ENCODE measurements at places on chromosomes 4 and X. TPM values are rescaled to one million over a fixed set of nuclear protein-coding genes. Genes with fewer than 3 reads are reported as not detected.
A peak's percentile ranks its signal among the peaks of the same experiment; 100 is the strongest.

- no peak for DNase-seq
Measured at GRCh38 chr4:113409181-113409580, 352.4 kb downstream of the CAMK2D start.

GRCh38 chrX:68913249-68913547 is 84.4 kb downstream of the EFNB1 start:
- no peak for DNase-seq

GRCh38 chr4:27764526-27764837 is 903.8 kb downstream of the STIM2 start:
- DNase-seq, result no peak

DNA sequence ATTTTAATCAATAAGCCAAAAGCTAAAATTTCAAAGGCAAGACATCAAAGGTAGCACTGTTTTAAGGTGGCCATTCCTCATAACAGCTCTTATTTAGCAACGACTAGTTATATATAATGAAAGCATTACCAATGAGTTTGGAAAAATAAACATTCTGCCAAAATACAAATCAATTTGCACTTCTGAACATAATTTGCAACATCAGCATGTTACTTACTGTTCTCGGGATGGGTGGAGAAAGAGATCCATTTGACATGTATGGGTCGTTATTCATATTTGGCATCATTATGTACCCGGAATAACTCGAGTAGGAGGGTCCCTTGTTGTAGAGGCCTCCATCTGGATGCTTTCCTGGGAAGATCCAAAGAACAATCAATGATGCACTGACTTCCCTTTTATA is 5.4 kb downstream of the LEF1 start:
- DNase-seq, result no peak

DNA sequence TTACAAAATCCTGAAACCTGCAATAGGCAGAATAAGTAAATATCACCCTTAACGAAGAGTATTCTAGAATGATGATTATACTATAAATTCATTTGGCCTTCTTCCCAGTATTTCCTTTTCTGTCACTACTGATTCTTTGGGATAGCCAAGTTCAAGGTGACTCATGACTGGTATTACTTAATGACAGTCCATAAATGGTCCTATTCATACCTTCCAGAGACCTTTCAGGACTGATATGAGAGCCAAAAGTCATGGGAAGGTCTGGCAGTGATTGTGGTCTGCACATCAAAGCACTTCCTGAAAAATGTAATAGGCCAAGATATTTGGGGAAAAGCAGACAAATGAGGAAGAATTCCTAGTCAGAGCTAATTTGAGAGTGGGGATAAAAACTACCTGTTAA is 239.6 kb upstream of the FAM47A start:
- no peak for DNase-seq

DNA sequence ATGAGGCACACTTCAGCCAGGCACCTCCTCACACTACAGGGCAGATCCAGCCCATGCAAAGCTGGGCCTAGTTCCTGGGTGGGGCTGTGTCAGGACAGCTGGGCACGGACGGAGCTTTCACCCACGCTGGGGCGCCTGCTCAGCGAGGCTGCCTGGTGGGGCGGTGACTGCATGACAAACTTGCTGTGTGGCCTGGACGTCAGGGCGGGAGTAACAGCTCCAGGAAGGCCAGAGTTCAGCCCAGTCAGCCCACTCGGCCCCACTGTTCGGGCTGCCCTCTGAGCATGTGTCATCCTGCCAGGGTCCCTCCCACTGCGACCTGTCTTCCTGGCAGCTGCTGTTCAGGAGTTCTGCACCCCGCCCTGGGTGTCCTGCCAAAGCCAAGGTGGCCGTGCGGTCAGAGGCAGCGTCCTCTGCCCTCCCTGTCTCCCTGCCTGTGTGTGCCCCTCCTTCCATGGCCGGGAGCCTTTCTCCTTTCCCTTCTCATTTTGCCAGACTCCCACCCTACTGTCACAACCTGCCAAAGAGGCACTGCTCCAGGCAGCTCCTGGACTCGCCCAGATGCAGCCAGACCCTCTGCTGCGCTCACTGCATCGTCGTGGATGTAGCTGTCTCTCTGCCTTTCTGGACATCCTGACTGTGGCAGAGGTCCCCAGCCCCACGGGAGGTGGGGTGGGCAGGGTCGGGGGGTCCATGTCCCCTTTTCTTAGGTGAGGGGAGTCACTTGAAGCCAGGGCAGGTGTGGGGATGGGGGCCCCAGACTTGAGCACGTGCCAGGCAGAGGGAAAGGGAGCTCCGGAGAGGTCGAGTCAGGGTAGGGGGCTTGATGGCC is 33.0 kb upstream of the KIAA0232 start:
- peak; percentile 11 for DNase-seq

GRCh38 chr4:3388471-3389232 is 53.1 kb upstream of the HGFAC start:
- no peak for DNase-seq

GRCh38 chr4:144115519-144115918 is 25.0 kb downstream of the GYPA start:
- no peak for DNase-seq

DNA sequence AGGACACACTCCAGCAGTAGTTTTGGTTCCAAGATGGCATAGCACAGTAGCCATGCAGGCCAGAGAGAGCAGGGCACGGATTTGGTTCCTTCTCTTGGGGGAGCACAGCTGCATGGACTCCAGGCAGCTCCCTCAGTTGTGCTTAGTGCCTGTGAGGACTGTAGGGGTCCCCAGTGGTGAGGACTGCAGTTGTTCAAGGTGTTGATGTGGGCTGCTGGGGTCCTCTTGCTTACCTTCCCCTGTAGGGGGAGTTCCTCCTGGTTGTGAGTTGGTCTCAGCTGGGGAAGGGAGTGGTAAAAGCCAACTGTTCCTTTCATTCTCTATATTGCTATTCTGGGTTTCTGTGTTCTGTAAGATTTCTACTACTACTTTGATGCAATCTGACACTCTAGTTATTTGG is 606.5 kb downstream of the MAGEB5 start:
- DNase-seq, result no peak

GRCh38 chr4:98609934-98610333 is 48.5 kb downstream of the TSPAN5 start:
- DNase-seq, result no peak

GRCh38 chrX:103540145-103540544 is 20.9 kb upstream of the RAB40A start:
- DNase-seq, result no peak

DNA sequence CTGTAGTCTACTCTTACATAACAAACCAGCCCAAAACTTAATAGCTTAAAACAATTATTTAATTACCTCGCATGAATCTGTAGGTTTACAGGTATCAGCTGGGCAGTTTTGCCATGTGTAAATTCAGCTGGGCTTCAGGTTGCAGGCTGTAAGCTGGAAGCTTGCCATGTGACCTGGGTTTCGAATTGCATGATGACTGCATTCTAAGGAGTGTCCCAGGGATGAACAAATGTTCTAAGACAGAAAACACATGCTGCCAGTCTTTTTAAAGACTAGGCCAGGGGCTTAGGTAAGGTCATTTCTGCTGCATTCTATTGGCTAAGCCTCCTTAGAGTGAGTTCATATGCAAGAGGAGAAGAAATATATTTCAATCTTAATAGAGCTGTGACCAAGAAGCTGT is 44.8 kb downstream of the GRIA2 start:
- no peak for DNase-seq

GRCh38 chrX:99384594-99385374 is 1025.3 kb downstream of the PCDH19 start:
- no peak for DNase-seq

GRCh38 chr4:83353516-83353915 is 18.9 kb upstream of the HPSE start:
- DNase-seq, result no peak

GRCh38 chrX:47285836-47286320 is 53.1 kb downstream of the USP11 start:
- DNase-seq, result no peak

- no peak for DNase-seq
Measured at GRCh38 chr4:56326363-56326762, 60.9 kb downstream of the AASDH start.

DNA sequence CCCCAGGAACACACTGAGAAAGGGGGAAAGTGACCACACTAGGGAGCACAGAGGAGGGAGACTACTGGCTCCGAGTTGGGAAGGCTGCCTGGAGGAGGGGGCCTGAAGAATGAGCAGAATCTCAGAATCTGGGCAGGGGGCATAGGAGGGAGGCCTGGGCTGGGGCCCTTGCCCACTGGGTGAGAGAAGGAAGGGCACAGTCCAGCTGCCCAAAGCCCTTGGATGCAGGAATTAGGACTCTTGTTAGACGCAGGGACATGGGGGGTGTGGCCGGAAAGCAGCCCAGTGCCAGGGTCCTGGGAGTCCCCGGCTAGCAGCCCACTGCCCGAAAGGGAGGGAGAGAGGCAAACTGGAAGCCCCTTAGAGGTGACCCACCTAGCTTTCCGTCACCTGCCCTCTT is 1.9 kb upstream of the DUSP9 start:
- no peak for DNase-seq

DNA sequence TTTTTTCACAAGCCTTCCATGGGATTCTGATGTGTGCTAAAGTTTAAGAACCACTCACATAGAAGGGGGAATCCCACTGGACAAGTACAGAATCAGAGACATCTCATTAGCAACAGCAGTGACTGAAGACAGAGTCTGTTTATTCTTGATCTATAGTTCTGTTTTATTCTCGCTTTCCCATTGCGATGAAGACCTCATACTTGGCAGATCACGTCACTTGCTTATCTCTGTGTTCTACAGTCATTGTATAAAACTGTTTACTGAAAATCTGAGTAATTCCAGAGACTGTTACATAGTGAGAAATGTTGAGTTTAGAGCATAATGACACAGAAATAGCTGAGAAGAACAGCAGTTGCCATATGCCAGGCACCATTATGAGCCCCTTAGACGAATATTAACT is 185.5 kb downstream of the PTTG2 start:
- no peak for DNase-seq

DNA sequence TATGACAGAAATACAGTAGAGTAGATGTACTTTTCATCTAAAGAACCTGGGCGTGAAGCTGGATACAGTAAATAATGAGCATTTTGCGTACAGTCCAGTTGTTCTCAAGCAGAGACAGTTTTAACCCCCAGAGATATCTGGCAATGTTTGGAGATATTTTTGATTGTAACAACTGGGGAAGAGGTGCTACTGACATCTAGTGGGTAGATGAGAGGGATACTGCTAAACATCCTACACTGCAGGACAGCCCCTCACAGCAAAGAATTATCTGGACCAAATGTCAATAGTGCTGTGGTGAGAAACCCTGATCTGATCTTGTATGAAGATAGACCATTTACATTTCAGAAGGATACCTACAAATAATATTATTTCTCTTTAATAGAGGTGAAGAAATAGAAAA is 200.2 kb upstream of the FAM47A start:
- no peak for DNase-seq

GRCh38 chr4:146134761-146135445 is 40.6 kb upstream of the LSM6 start:
- no peak for DNase-seq

DNA sequence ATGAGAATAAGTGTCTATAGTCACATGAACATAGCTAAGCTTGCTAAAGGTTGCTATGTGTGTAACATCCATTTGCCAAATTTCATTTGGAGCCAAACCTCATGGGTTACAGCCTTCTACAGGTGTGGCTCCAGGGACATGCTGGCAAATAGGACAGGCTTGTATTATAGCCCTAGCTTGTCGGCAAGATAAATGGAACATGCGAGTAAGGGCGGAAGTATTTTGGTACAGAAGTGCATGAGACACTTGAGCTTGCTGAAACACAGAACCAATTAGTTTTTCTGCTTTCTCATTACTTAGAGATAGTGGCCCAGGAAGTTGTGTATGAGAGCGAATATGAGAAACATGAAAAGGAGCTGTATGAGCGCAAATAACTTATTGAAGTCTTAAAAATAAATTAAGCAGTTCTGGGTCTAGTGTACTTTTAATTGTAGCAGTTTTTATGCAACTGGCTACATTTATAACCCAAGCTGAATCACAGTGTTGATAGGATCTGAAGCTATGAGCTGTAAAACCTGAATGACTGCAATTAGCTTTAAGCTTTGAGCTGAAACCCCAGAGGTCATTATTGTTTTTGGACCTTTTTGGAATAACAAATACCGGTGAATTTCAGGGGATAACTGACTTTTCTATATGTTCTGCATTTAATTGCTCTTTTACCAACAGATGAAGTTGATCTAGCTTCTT is 64.6 kb downstream of the KDM5C start:
- DNase-seq, result no peak

- DNase-seq, result no peak
Measured at GRCh38 chr4:4386736-4387392, at the start of gene NSG1. TSS of gene NSG1 (plus strand) at chr4:4387102. CDS start at chr4:4387630, 528 bp downstream.

GRCh38 chr4:158936238-158936637 is 166.6 kb upstream of the RAPGEF2 start:
- no peak for DNase-seq

GRCh38 chr4:147479376-147479775 is 1.5 kb upstream of the EDNRA start:
- DNase-seq, result no peak

GRCh38 chrX:32451954-32452695 is 759.2 kb downstream of the DMD start:
- no peak for DNase-seq

GRCh38 chr4:139735381-139736273 is 70.0 kb downstream of the MGST2 start:
- DNase-seq, result no peak

DNA sequence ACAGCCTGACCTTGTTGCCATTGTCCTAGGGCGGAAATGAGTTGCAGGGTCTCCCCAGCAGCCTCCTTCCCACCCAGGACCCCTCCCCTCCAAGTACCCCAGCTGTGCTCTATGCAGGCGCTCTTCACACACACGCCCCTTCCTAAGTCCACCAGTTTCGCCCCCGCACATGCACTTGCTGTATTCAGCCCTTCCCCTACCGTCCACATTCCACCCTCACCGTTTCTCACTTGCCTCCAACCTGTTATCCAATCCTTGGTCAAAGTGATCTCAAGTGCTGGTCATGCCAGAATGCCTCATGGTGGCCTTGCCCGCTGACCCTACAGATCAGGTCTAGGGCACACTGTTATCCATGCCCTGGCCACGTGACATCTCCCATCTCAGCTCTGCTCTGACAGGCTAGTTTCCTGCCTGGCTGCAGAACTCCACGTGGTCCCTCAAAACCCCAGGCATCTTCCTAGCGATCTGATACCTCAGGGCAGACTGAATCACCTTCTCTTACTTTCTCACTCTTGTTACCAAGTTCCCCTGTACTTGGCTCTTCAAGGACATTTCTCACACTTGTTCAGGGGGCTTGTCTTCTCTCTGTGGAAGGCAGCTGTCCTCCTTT is 39.7 kb downstream of the NSG1 start:
- DNase-seq, result no peak

NCAPG gene
- 44.1 TPM for total RNA-seq

RAB40A gene
- not detected for total RNA-seq

FRG2 gene
- not detected for total RNA-seq

GASK1B gene
- total RNA-seq, result 83.1 TPM

RAI2 gene
- not detected for total RNA-seq

PRKG2 gene
- 3.3 TPM for total RNA-seq

NOP14 gene
- 37.1 TPM for total RNA-seq

SLC26A1 gene
- 0.61 TPM for total RNA-seq

TBC1D19 gene
- total RNA-seq, result 54.9 TPM

CLIC2 gene
- total RNA-seq, result 8.1 TPM

MAMLD1 gene
- total RNA-seq, result 0.72 TPM

CLTRN gene
- total RNA-seq, result 6.6 TPM

BEX1 gene
- not detected for total RNA-seq

DBET gene
- 0.05 TPM for total RNA-seq

TRIML2 gene
- 34.9 TPM for total RNA-seq

LUZP4 gene
- not detected for total RNA-seq

EDA gene
- total RNA-seq, result 0.67 TPM

CENPVL3 gene
- total RNA-seq, result 0.05 TPM
